ENCODE measurements at places on chromosomes 1 and 21.

DNA sequence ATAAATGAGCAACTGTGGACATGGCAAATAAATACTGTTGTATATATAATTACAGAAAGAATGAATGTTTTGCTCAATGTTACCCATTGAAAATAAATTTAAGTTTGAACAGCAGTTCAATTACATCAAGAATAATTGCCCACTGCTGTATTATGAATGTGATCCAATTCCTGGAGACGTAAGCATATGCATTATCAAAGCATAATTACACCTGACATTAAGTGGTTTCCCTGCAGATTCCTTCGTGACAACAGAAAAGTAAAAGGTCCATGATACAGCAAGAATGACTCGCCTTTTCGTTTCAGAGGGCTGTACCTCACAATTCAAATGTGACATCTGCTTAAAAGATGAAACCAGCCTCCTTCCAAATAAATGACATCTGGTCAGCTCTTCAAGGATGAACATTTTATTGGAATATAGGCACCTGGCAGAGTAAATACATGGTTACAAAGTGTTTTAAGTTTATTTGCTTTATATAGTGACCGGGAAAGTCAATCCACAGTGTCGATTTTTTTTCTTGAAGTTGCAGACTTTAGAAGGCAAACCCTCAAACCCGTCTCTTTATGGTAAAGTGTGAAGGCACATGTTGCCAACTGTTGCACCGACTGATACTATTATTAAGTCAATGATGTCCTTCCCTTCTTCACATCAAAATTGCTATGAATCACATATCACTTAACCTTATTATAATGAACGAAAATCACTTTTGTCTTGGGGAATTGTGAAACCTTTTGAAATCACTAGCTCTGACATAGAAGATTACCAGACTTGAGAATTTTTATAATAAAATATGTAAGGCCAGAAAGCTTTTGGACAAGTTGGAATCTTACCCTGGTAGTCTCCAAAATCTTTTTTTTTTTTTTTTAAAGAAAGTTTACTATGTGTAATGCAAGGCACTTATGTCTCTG, 36.2 kb upstream of the EDEM3 start:
- DNase-seq = no peak

GRCh38 chr1:47449822-47450552, 12.1 kb downstream of the FOXD2 start:
- DNase-seq = peak; percentile 62

DNA sequence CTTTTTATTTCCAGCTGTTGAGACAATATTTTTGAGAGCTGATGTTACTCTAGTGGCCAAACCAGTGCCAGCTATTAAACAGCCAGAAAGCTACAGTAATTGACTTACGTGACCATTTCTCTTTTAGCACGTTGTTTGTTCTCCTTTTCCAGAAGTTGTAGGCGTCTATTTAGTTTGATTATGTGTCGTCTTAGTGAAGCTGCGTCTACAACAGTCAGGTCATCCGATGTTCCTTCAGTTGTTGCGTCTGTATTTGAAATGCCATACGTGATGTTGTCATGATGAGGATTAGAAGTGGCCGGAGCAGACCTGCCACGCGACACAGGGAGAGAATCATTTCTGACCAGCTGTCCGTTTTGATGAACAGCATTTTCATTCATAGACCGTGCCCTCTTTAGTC, 38.2 kb downstream of the TMEM51 start:
- DNase-seq = peak; percentile 71

GRCh38 chr21:36917471-36918158, 48.9 kb downstream of the HLCS start:
- DNase-seq = no peak

DNA sequence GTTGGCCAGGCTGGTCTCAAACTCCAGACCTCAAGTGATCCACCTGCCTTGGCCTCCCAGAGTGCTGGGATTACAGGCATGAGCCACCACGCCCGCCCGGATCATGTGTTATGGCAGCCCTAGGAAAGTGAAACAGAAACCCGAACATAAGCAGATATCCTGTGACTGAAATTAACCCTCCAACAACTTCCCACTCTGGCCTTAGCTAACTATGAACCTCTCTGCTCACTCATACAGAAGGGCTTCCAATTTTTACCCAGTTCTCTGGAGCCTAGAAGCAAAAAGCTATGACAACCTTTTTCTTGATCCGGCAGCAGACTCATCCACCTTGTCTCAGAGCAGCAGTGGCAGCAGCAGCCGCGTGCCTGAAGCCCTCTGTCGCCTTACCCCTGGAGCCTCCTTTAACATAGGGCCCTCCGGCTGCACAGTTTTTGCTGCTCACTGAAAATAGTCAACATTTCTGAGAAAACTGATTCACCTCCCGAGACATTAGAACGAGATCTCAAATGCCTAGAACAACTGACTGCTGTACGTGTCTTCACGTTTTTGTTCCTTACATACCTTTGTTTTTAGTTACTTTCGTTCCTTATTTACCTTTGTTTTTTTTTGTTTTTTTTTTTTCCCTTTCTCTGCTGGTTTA, 9.3 kb downstream of the CBR1 start:
- peak; percentile 76 for DNase-seq

DNA sequence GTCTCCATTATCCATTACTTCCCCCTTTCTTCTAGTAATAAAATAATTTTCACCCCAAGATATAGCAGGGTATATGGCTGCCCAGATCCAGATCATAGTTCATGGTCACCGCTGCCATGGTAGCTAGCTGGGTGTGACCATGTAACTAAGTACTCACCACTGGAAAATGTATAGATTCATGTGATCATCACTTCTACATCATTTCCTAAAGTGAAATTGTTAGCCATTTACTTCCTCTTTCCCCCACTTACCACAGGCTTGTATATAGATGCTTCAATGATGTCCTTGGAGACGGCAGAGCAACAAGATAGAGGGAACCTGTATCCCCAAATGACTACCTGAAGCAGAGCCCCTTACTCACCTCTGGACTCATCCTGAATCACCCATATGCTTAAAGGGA, 22.7 kb upstream of the EYA3 start:
- DNase-seq = peak; percentile 97

DNA sequence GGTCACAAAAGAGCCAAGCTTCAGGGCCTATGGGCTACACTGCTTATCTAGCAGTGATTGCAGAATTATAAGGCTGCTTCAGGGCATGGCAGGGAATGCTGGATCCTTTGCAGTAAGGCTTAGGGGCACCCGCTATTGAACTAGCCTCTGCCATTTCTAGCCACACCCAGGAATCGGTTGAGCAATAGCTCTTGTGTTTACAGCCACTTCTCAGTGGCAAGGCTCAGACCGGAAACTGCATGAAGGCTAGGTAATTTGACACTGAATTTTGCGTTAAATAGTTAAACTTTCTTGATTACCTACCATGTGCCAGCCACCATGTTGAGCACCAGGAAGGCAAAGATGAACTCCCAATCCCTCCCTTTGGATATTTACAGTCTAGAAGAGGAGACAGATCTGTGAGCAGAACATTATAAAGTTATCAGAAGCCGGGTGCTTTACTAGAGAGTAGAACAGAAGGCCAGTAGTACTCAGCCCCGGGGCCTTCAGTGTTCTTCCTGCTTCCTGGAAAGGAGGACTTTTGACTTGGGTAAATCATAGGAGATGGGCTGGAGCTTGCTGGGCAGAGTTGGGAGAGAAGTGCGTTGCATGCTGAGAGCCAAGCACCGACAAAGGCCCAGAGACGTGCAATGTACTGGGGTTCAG, 98.6 kb upstream of the LPGAT1 start:
- no peak for DNase-seq

DNA sequence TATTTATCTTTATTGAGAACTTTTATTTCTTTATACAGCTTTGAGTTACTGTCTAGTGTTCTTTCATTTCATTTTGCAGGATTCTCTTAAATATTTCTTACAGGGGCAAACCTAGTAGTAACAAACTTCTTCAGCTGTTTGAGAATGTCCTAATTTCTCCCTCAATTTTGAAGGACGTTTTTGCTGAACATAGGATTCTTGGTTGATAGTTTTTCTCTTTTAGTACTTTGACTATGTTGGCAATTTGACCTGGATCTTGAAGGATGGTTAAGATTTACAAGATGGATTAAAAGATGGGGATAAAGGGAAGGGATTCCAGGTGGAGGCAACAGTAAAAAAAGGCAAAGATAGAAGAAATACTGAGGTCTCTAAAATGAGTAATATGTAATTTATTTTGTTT, 38.9 kb downstream of the XPR1 start:
- DNase-seq = no peak

- DNase-seq = no peak
Measured at GRCh38 chr1:43430831-43431230, 22.9 kb downstream of the HYI start.

- no peak for DNase-seq
Measured at GRCh38 chr1:212004895-212005608, 30.3 kb downstream of the INTS7 start.
